ENCODE measurements at places on chromosomes 7 and 10.

- DNase-seq, result no peak
Measured at GRCh38 chr7:31065840-31066239, 13.7 kb downstream of the ADCYAP1R1 start.

DNA sequence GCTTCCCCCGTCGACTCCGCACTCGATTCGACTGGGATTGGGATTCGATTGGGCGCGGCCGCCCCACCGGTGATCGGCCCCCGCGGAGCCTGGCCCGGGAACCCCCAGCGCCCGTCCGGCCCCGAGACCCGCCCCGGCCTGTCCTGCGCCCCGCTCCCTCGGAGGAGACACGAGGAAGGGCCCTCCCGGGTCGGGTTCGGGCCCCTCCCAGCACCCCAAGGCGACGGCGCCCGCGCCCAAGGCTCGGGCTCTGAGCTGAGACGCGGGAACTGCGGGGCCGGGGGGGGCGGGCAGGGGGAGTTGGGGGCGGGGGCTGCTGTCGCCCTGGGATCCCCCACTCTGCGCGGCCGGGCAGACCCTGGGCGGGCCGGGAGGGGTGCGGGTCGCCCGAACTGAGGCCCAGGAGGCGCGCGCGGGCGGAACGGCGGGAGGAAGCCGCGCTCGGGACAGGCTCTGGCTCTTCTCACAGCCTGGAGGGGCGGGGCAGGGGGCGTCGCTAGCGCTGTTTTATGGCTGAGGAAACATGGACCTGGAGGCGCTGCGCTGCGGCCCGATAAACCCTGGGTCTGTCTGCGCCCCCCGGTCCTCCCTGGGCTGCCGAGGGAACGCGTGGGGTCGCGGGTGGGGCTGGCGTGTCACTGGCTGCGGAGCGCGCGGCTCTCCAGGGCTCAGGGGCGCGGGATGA lies 1.7 kb upstream of the NKX6-2 start:
- DNase-seq, result no peak

GRCh38 chr7:129127601-129128000 lies 16.9 kb upstream of the TSPAN33 start:
- DNase-seq, result no peak

DNA sequence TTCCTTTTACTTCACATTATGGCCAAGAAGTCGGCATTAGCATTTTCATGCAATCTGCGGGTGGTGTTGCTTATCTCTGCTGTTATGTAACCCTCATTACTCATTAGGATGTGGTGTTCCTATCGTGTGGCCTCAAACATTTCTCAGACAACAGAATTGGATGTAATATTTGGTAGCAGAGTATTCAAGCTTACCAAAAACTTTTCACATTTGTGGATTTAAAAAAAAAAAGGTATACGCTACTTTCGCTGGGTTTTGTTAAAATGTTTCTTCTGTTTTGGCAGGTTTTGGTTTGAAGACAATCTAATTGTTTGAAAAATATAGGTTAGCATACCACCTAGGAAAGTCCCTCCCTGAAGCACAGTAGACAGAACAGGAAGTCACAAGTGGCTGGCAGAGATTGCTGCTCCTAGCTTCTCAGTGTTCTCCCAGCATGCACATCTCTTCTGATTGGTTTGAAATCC lies 128.8 kb downstream of the GATA3 start:
- DNase-seq, result peak; percentile 72

- no peak for DNase-seq
Measured at GRCh38 chr7:138649506-138649905, 51.7 kb downstream of the SVOPL start.

DNA sequence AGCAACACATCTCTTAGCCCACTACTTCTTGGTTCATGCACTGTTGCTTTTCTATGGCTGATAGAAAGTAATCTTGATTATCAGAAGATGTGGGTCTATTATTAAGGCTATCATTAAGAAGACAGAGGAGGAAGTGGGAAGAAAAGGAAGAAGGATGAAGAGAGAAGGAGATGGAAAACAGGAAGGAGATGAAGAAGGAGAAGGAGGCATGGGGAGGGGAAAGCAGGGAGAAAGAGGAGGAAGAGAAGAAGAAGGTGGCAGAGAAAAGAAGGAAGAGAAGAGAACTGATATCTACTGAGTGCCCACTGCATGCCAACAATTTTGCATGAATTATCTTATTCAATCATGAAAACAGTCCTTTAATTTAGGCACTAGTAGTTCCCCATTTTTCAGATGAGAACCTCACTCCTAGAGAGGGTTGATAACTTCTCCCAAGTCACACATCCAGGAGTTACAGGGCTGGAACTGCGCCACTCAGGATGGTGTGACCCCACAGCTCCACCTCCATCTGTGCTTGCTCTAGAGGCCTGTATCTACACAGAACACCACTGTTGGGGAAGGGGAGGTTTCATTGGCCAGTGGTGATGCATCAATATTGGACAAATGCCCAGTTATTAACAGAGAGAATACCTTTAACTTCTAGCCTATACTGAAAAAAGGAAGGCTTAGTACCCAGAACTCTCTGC lies 147.4 kb downstream of the CXCL12 start:
- DNase-seq, result no peak

GRCh38 chr7:131284702-131285419 lies 42.8 kb upstream of the MKLN1 start:
- DNase-seq, result no peak

Data from activated CD4-positive, alpha-beta T cell treated with anti-CD3 and anti-CD28 coated beads, Interleukin-2, amount 10 ng/mL, durations not matched to agents 24 days and 14 days (primary cell).